Stimulated activated CD8-positive, alpha-beta memory T cell treated with anti-CD3 and anti-CD28 coated beads, Interleukin-4, amount 100 ng/mL, for 4 hours (primary cell): ENCODE measurements at places on chromosomes 4 and X.

DNA sequence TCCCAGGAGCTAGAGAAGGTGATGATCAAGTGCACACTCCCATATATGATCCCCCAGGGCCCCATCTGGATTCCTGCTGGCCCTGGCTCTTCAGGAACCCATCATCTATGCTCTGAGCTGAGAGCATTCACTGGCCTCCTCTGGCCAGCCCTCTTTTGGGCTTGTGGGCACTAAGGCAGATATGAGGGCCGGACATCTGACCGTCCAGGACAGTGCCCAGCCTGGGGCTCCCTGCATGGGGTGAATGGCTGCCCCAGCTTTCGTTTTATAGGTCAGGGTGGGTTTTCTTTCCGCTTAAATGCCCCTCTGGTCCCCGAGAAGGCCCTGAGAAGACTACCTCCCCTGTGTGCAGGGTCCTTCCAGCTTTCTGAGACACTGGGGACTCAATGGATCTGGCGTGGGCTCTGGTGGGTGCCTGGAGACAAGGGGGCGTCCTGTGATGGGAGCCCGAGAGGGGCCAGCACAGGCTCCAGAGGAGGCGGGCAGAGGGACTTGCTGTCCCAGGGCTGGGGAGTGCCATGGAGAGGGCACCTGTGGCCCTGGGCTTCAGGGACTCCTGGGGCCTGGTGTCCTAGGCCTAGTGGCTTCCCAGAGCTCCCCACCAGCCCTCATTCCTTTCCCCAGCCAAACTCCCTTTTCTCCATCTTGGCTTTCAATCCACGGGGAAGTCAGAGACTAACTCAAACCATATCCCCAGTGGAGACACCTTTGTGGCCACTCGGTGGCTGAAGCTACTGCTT lies 39.5 kb upstream of the GRPEL1 start:
- DNase-seq = no peak

GRCh38 chr4:188300385-188300784 lies 161.1 kb downstream of the TRIML1 start:
- DNase-seq = no peak

DNA sequence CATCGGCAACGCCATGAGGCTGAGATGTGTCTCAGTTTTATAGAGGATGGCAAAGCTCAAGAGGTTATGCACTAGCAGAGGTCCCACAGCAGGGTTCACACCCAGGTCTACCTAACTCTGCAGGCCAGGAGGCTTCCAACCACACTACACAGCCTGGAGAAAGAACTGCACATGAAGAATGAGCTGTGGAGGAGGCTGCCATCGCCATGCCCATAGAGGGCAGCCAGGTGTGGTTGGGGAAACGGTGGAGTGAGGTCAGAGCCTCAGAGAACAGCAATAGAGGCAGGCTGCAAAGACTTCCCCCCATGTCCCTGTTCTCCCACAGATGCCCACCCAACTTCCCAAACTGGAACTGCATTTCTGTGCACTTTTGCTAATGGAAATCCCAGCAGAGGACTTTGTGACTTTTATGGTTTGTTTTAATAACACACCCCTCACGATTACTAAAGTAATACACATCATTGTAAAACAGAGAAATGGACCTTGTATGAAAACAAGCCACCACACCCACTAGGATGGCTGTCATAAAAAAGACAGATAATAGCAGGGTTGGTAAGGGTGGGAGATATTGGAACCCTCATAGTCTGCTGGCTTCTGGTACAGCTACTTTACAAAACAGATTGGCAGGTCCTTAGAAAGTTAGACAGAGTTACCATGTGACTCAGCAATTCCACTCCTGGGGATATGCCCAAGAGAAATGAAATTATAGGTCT lies 58.9 kb upstream of the PROM1 start:
- DNase-seq = no peak

DNA sequence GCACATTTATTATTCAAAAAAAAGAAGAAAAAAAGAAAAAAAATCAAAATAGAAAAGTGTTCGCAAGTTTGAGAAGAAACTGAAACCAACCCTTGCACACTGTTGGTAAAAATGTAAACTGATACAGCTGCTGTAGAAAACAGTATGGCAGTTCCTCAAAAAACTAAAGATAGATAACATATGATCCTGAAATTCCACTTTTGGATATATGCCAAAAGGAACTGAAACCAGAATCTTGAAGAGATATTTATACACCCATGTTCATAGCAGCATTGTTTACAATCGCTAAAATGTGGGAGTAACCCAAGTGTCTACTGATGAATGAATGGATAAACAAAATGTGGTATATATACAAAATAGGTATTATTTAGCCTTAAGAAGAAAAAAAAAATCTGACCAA lies 155.4 kb downstream of the TBCK start:
- no peak for DNase-seq

- no peak for DNase-seq
Observed at GRCh38 chr4:9877123-9877522, 95.7 kb downstream of the DRD5 start.

DNA sequence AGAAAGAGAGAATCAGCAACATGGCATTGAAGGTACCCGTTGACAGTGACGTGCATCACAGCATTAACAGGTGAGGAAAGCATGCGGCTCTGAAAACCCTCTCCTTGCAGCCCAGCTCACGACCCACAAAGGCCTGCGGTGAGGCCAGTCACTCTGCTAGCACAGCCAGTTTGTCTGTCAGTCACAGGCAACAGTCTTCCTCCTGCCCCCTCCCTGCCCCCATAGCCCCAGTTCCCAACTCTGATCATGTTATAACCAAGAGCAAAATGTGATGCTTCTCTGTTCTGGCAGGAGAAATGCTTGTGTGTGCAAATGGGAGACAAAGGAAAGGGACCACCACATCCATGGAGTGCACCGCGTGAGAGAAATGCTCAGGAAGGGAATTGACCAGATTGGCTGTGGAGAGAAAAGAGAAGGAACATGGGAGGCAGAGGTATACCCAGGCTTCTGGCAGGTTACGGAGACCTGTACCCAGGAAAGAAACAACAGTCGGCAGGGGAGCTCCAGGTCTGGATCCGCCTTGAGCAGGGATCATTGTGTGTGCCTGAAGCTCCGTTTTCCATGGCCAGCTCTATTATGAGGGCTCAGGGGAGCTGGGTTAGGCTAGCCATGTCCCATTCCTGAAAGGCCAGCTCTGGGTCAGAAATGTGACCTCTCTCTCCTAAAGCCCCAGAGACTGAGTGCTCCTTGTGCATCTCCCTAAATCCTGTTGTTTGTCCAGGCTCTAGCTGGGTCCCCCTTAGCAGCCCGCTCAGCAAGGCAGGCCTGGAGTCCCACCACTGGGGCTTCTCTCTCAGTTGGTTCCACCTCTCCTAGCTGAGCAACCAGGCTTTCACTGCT lies 139.7 kb upstream of the MAMLD1 start:
- no peak for DNase-seq

DNA sequence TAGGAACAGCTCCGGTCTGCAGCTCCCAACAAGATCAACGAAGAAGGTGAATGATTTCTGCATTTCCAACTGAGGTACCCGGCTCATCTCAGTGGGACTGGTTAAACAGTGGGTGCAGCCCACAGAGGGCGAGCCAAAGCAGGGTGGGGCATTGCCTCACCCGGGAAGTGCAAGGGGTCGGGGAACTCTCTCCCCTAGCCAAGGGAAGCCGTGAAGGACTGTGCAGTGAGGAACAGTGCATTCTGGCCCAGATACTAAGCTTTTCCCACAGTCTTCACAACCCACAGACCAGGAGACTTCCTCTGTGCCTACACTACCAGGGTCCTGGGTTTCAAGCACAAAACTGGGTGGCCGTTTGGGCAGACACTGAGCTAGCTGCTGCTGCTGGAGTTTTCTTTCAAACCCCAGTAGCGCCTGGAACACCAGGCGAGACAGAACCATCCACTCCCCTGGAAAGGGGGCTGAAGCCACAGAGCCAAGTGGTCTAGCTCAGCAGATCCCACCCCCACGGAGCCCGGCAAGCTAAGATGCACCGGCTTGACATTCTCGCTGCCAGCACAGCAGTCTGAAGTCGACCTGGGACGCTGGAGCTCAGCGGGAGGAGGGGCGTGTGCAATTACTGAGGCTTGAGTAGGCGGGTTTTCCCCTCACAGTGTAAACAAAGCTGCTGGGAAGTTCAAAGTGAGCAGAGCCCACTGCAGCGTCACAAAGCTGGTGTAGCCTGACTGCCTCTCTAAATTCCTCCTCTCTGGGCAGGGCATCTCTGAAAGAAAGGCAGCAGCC lies 84.6 kb downstream of the THOC2 start:
- DNase-seq = no peak

DNA sequence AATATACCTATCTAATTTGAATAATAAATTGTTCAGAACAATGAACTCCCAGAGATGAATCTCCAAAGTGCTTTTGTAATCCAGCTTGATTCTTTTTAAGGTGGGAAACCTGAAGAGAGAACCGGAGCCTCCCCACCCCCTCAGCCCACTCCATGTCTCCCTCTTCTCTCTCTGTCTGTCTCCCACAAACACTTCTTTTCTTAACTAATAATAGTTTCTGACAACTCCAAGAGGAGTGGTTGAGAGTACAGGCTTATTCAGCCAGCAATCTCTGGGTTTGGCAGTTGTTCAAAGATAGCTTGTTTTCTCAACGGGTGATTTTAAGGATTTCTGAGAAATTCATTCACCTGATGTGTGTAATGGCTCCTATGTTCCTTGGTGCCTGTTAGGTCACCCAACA lies 23.4 kb downstream of the PPP4R3C start:
- no peak for DNase-seq

GRCh38 chr4:61379406-61379805 lies 179.3 kb downstream of the ADGRL3 start:
- no peak for DNase-seq

DNA sequence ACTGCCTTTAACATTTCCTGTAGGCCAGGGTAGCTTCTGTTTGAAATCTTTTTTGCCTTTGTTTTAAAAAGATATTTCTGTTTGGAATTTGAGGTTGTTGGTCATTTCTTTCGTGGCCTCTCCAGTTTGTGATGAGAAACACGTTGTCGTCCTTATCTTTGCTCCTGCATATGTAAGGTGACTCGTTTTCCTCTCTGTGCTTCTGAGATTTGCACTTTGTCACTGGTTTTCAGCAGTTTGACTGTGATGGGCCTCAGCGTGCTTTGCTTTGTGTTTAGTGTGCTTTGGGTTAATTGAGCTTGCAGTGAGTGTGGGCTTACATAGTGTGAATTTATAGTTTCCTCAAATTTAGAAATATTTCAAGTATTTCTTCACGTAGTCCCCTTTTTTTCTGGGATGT lies 81.5 kb downstream of the FAM193A start:
- no peak for DNase-seq

- no peak for DNase-seq
Observed at GRCh38 chr4:648579-649292, 23.4 kb downstream of the PDE6B start.

DNA sequence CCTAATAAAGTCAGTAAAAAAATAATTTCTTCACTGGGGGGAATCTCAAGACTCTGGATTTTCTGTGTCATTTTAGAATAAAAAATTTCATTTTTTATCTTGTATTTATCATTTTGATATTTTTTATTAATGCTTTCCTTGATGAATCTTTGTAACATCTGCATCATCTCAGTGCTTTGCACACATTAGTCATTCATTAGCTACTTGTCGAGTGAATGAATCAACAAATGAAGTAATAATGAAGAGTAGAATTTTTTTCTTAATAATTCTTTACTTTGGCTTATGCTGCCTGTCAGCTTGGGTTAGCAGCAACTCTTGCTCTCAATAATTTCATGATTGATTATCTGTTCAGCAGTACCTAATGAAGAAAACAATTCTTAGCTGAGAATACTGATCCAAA lies 530.8 kb downstream of the GRXCR1 start:
- no peak for DNase-seq

GRCh38 chr4:23851464-23851863 lies 38.4 kb downstream of the PPARGC1A start:
- no peak for DNase-seq

- no peak for DNase-seq
Observed at GRCh38 chr4:165031436-165032211, at the start of gene TRIM60. Gene TRIM60 (plus strand): TSS chr4:165031999. CDS start chr4:165040073, 8,074 bp downstream.

- DNase-seq = no peak
Observed at GRCh38 chrX:70324326-70324725, 34.4 kb downstream of the KIF4A start.

DNA sequence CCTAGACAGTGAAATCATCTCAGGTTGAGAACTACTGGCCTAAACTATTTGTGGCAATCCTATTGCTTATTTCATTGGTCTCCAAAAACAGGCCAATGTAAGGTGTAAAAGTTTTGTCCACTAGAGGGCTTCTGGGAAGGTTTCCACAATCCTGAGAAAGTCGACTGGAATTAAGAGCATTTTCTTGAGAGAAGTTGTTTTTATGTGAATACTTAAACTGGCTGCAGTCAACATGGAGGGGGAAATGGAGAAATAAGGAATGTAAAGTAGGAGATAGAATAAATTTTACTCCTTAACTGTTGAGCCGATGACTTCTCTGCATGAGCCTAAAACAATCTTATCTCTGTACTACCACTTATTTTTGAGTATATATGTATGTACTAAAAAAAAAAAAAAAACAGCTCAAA lies 11.0 kb upstream of the EIF4E start:
- no peak for DNase-seq

DNA sequence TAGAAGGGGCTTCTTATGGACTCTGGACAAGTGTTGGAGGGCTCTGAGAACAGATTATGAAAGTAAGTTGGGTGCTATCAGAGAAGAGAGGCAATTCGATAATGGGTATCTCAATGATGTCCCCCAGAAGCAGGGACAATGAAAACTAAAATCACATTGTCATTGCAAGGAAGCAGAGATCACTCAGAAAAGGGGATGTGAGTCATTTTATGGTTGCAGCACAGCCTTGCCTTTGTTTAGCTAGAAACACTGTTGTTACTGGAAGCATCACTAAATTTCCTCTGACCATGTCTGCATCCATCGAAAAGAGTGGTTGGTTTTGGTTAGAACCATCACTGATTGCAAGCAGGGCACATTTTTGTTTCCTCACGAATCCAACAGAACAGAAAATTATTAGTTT lies 246.8 kb upstream of the NWD2 start:
- DNase-seq = no peak

GRCh38 chrX:74104356-74105015 lies 199.5 kb upstream of the ZCCHC13 start:
- no peak for DNase-seq

GRCh38 chrX:32530802-32531403 lies 680.4 kb downstream of the DMD start:
- no peak for DNase-seq

GRCh38 chr4:58935332-58935731 lies 1825.1 kb upstream of the IGFBP7 start:
- no peak for DNase-seq

GRCh38 chr4:15652191-15652590 lies 3.0 kb downstream of the FBXL5 start:
- DNase-seq = no peak

DNA sequence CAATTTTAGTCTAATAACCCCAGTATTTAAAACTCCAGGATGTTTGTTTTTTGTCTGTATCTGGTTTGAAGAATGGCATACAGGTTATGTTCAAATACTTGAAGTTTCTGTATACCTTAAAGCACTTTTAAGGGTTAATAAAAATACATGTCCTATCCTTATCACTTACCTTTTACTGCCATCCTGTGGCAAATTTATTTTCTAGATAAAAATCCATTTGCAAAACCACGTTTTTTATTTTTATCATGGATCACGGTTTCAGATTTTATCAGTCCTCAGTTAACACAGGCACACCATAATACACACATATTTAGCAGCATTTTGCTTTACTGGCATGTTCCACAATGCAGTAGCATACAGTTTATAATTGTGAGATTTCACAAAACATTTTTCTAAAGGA lies 113.3 kb upstream of the H2AZ1 start:
- DNase-seq = no peak

GRCh38 chr4:183153190-183153916 lies 54.3 kb downstream of the WWC2 start:
- DNase-seq = no peak

GRCh38 chr4:1842993-1843448 lies 12.9 kb downstream of the LETM1 start:
- DNase-seq = no peak

- DNase-seq = no peak
Observed at GRCh38 chr4:48103483-48104139, 30.4 kb downstream of the TXK start.
